ENCODE measurements at places on chromosomes 3 and 15. TPM values are rescaled to one million over a fixed set of nuclear protein-coding genes. Genes with fewer than 3 reads are reported as not detected.

PLA1A gene
- not detected for polyA plus RNA-seq

ARPP21 gene
- polyA plus RNA-seq: not detected

ZNF148 gene
- 4.8 TPM for polyA plus RNA-seq

PPP2R3A gene
- 4.0 TPM for polyA plus RNA-seq

C3orf22 gene
- not detected for polyA plus RNA-seq

BUB1B gene
- polyA plus RNA-seq: 9.6 TPM

HESX1 gene
- not detected for polyA plus RNA-seq

SLC12A1 gene
- polyA plus RNA-seq: not detected

IQCF5 gene
- not detected for polyA plus RNA-seq

MYRIP gene
- polyA plus RNA-seq: 4.2 TPM

EPHB3 gene
- polyA plus RNA-seq: 1.6 TPM

GUCA1C gene
- not detected for polyA plus RNA-seq

AADACL2 gene
- not detected for polyA plus RNA-seq

LRRC34 gene
- 0.60 TPM for polyA plus RNA-seq

TM4SF18 gene
- polyA plus RNA-seq: 0.46 TPM

RARB gene
- 2.1 TPM for polyA plus RNA-seq

NUP210 gene
- polyA plus RNA-seq: 26.4 TPM

EPHB1 gene
- not detected for polyA plus RNA-seq

HCLS1 gene
- polyA plus RNA-seq: 22.2 TPM

DIS3L gene
- 11.5 TPM for polyA plus RNA-seq

EMC7 gene
- polyA plus RNA-seq: 15.0 TPM

GPR149 gene
- not detected for polyA plus RNA-seq

CA12 gene
- polyA plus RNA-seq: 21.0 TPM

ERICH6 gene
- not detected for polyA plus RNA-seq

SLC22A13 gene
- 0.17 TPM for polyA plus RNA-seq

NTRK3 gene
- not detected for polyA plus RNA-seq

HCN4 gene
- polyA plus RNA-seq: not detected

STRIT1 gene
- not detected for polyA plus RNA-seq

ISL2 gene
- polyA plus RNA-seq: not detected

FGF7 gene
- 11.9 TPM for polyA plus RNA-seq

SEC22A gene
- polyA plus RNA-seq: 5.8 TPM

SCN11A gene
- polyA plus RNA-seq: under 0.01 TPM

CYP1A2 gene
- polyA plus RNA-seq: not detected

CBLB gene
- 9.6 TPM for polyA plus RNA-seq

RASGRF1 gene
- 0.60 TPM for polyA plus RNA-seq

SCAMP5 gene
- 26.5 TPM for polyA plus RNA-seq

CTXND1 gene
- 0.60 TPM for polyA plus RNA-seq

C3orf85 gene
- polyA plus RNA-seq: 5.1 TPM

FLNB gene
- 121 TPM for polyA plus RNA-seq

UPK1B gene
- polyA plus RNA-seq: not detected

PP2D1 gene
- not detected for polyA plus RNA-seq

SLC9C1 gene
- polyA plus RNA-seq: 0.07 TPM

CFAP100 gene
- polyA plus RNA-seq: not detected

LMAN1L gene
- 0.64 TPM for polyA plus RNA-seq

FGD5 gene
- polyA plus RNA-seq: 5.5 TPM

DUOXA2 gene
- polyA plus RNA-seq: not detected

GOLIM4 gene
- polyA plus RNA-seq: 12.6 TPM

LMCD1 gene
- 16.2 TPM for polyA plus RNA-seq

TGM5 gene
- polyA plus RNA-seq: not detected

HTD2 gene
- 15.0 TPM for polyA plus RNA-seq

TM6SF1 gene
- 3.7 TPM for polyA plus RNA-seq

TPRG1 gene
- polyA plus RNA-seq: 3.6 TPM

RAD51 gene
- polyA plus RNA-seq: 9.8 TPM

EFHB gene
- polyA plus RNA-seq: 0.46 TPM

FOXB1 gene
- polyA plus RNA-seq: 0.09 TPM

Measured in sigmoid colon (tissue), 7 donors.